CD4-positive, alpha-beta T cell treated with Interleukin-21 for 1 hour (primary cell): ENCODE measurements at places on chromosomes 6 and 20.

DNA sequence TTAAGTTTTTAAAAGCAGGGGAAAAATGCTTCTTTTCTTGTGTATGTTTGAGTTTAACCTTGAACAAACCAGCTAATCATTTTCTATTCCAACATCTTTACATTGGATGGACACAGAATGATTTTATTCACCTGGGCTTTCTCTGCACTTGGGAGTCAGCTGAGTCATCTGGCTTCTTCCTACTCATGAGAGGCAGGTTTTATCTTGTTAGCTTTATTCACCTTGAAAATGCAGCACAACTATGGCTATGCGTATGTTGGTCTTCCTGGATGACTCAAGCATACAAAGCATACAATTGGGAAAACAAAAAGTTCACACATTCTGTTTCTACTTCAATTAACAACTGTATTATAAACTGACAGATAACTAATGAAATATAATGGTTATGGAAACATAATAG lies 737.7 kb downstream of the FRK start:
- no peak for DNase-seq

DNA sequence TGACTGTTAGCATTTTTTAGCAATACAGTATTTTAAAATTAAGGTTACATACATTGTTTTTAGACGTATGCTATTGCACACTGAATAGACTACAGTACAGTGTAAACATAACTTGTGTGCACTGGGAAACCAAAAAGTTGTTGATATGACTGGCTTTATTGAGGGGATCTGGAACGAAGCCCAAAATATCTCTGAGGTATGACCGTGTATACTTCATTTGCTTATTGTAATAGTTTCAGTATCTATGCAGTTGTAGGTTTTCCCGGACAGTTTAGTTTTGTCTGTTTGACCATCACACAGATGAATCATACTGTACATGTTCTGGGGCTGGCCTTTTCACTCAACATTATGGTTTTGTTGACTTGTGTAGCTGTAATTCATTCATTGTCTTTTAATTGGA lies 6.9 kb upstream of the ZBTB12 start:
- no peak for DNase-seq

GRCh38 chr20:57114290-57115005 lies 152.0 kb downstream of the BMP7 start:
- no peak for DNase-seq

DNA sequence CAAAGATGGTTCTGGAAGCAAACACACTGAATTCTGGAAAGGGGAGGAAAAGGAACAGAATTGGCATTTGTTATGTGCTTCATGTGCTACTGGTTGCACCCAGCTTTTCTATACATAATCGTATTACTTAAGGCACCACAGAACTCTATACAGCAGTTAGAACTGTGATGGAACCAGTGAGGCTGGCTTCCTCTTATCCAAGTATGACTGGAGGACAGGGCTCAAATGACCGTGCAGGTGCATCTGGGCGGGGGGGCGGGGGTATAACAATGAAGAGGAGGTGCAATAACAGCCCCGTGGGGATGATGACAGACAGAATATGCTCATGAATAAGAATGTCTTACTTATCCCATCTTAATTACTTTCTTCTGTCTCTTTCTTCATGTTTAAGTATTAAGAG lies 144.2 kb downstream of the BTBD9 start:
- no peak for DNase-seq

- no peak for DNase-seq
Observed at GRCh38 chr6:110552076-110552475, 75.7 kb upstream of the SLC22A16 start.

GRCh38 chr20:23156842-23157423 lies 70.8 kb upstream of the CD93 start:
- no peak for DNase-seq

GRCh38 chr6:21371676-21372171 lies 221.8 kb upstream of the SOX4 start:
- no peak for DNase-seq

- no peak for DNase-seq
Observed at GRCh38 chr20:37729909-37730308, 36.1 kb downstream of the CTNNBL1 start.

GRCh38 chr6:70667256-70667710 lies 400 bp upstream of the SMAP1 start:
- DNase-seq = no peak

DNA sequence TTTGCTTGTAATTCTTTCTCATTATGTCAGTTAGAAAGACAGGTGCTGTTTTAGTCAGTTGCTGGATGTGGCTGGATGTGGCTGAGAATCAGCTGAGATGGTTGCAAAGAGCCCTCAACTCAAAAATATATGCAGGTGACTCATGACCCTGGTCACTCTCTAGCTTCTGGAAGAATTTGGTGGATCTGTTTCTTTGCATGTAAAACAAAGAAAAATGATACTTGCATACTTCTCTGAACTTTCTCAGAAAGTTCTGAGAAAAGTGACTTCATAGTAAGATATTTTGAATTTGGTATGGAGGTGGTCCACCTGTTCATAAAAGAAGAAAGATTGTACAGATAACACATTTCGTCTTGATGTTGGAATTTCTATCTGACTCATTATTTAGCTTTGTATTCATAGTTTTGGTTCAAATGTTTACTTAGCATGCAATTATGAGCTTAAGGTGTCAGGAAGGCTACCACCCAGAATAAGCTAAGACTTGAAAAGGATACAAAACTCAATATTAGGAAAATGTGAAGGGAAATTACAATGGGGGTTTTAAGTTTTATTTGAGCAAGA lies 163.2 kb upstream of the OLIG3 start:
- no peak for DNase-seq

DNA sequence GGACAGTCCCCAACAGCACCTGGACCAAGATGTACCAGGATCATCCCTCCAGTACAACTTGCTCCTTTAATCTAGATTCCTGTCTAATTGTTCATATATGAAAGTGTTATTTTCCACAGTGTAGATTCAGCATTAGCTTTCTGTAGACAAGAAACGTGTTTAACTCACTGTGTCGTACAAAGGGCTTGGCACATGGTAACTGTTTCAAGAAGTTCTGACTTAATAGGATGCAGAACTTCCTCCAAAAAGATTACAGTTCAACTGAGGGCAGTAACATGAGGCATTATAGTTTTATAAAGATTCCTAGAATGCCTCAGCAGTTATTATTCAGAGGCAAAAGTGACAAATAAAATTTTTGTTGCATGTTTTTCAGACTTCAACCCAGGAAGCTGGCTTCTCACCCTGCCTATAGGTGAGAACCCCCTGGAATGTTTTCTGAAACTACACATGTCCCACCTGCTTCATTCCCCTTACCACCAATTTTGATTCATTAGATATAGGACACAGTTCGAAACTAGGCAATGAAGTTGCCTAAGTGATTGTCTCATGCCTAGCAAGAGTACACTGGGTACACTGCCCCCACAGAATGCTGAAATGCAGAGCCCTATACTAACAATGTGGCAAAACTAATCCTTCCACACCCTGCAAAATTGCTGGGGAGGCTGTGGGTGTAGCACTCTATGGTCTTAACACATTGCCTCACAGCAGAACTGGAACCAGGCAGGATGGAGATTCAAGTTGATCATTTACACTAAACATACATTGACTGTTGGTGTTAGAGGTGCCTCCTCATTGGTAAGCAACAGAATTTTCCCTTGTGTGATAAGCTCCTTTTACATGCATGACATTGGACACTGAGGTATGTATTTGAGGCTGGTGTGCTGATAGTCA lies 22.6 kb upstream of the SH3BGRL2 start:
- DNase-seq = no peak

DNA sequence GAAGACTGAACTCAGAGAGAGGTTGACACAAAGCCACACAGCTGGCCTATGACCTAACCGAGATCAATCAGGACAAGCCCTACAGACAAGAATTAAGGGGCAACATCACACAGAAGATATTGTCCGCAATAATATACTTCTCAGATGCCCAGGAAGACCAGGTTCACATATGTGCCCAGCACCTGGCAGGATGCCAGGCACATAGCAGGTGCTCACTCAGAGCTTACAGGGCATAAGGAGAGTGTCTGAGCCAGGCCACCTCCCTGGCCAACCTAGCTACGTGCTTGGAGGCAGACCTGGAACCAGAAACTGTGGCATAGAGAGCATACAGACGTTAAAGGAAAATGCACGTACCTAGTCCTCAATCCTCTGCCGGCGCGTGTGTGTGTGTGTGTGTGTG lies 87.0 kb upstream of the LRFN2 start:
- DNase-seq = no peak

DNA sequence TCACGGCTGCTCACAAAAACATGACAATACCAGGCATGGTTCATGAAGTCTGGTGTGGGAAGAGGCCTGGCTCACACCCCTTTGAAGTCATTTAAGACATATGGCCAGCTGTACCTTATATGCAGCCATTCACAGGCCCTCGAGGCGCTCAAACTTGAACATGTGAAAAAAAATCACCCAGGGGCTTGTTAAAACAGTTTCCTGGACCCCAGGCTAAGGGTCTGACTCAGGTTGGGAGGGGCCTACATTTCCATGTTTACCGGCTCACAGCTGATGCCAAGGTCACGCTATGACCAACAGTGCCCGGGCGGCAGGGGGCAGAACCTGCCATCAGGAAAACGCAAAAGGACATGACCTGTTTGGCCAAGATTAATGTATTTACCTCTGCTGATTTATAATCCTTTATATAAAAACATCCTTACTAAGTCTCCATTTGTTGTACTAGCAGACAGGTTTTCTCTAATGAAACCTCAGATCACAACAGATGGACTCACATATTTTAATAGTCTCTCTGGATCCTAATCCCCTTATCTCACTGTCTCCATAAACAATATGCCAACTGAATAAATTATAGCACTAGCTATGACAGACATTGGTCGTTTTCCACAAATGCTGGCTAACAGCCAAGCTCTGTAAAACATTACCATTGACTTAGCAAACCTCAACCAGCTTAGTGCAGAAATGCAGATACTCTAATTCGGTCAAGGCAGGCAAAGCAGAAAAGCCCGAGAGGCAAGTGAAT lies 19.9 kb downstream of the EZR start:
- no peak for DNase-seq

GRCh38 chr6:31729979-31730630 lies 1.0 kb upstream of the DDAH2 start:
- DNase-seq = peak; percentile 74

DNA sequence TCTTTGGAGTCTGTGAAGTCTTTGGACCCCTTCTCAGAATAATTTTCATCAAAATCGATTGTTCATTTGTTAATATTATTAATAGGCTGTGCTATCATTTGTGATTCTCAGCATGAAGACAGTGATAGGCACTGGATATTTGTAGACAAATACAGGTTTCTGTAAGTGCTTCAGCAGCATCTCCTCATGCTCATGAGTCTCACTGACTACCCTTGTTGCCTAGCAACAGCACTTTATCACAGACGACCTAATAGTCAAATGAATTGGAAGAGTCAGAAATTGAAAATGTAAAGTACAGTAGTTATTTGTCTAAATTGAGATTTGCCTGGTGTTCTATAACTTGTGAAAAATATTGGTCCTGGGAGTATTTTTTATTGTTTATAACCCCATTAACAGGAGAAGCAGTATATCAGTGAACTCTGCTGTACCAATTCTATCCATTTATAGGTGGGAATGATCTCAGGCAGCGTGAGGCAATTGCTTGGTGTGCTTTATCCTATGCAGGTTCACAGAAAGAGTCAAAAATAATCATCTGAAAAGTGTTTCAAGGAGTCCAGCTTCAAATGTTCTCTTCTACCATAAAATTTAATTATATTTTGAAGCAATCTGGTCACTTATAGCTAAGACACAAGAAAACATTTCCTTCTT lies 684.6 kb downstream of the RFPL4B start:
- DNase-seq = no peak

GRCh38 chr6:1903780-1904465 lies 294.2 kb downstream of the FOXC1 start:
- DNase-seq = no peak

- no peak for DNase-seq
Observed at GRCh38 chr6:105492706-105493673, 90.1 kb upstream of the PREP start.

GRCh38 chr20:51374456-51374830 lies 168.1 kb downstream of the NFATC2 start:
- no peak for DNase-seq

DNA sequence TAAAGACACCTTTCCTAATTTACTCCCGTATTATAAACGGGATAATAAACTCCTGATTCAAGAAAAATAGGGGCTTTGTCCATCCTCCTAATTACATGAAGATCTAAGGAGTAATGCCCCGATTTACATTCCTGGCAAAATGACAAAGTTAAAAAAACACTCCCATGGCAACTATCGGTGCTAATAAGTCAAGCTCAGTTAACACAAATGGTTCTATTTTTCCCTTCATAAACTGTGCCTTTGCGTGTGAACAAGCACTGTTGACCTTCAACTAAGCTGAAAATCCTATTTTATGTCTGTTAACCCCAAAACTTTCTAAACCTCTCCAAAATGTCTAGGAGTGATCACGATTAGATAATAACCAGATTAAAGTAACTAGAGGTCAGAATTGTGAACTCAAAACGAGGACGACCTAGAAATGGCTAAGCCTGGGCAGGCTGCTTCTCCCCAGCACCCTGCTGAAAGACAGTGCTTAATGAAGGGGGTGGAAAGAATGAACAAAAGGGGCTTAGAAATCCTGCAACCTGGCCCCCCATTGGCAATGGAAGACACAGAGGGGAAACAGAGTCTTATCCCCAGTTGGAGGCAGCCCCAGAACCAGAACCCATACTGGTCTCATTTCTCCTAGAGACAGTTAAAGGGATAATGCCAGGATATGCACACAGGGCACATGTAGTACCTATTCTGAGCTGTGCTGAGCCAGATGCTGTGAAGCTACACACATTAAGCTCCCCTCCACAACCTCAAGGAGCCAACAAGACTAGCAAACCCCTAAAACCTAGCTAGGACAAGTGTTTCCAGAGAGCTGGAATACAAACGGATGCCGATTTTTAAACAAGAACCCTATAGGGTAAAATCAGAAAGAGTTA lies 23.0 kb downstream of the SLC23A2 start:
- no peak for DNase-seq

- no peak for DNase-seq
Observed at GRCh38 chr6:5290097-5290496, 28.8 kb downstream of the FARS2 start.

DNA sequence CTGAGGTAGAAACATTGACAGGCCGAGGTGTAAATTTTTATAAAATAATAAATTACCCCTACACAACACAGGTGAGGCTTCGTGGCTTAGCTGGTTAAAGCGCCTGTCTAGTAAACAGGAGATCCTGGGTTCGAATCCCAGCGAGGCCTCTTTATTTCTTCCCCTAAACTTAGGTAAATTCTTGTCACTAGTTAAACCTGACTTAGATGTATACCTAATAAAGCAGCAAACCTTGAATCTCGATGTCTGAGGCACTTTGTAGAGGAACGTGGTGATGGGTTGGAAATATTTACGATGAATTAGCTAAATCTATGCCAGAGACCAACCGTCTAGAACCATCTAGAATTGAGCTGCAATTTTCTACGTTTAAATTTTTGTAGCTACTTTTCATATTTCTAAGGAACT lies 185.6 kb downstream of the OR2B2 start:
- DNase-seq = no peak

GRCh38 chr6:74939151-74939708 lies 266.6 kb downstream of the COL12A1 start:
- no peak for DNase-seq

GRCh38 chr6:89952105-89952671 lies 57.9 kb downstream of the GJA10 start:
- DNase-seq = peak; percentile 9

GRCh38 chr6:79544299-79544927 lies 7.2 kb upstream of the LCA5 start:
- DNase-seq = no peak
